ENCODE measurements at places on chromosomes 16 and 17. TPM values are rescaled to one million over a fixed set of nuclear protein-coding genes. Genes with fewer than 3 reads are reported as not detected.
A peak's percentile ranks its signal among the peaks of the same experiment; 100 is the strongest.

The KRT31 gene
- total RNA-seq = not detected

The MYH11 gene
- 1,297 TPM for total RNA-seq

The ABCC3 gene
- 478 TPM for total RNA-seq

DNA sequence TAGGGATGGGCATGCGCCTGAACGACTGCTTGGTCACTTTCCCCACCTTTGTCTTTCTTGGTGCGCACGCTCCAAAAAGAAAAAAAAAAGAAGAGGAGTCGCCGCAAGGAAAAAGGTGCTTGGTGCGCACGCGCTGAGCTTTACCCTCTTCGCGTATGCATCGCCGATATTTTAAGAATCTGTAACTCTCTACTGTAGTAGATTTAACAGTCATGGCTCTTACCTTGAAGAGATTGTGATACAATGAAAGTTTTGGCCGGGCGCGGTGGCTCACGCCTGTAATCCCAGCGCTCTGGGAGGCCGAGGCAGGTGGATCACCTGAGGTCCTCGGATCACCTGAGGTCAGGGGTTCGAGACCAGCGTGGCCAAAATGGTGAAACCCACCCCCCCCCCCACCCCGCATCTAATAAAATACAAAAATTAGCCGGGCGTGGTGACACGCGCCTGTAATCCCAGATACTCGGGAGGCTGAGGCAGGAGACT lies 609 bp upstream of the FXR2 start:
- peaks cover 24% of the 10 kb centered on the region for H3K4me1 ChIP-seq
- no peak for DNase-seq
- peaks cover 4% of the 10 kb centered on the region for H3K36me3 ChIP-seq
- H3K27me3 ChIP-seq = no peaks in the 10 kb centered on the region
- peak overlapping the region; percentile 93 for H3K27ac ChIP-seq

GRCh38 chr17:48429156-48429555 lies 858 bp downstream of the SKAP1 start:
- peak overlapping the region; percentile 34 for H3K4me3 ChIP-seq
- H3K36me3 ChIP-seq = no peaks in the 10 kb centered on the region
- H3K4me1 ChIP-seq = peaks cover 6% of the 10 kb centered on the region
- peak overlapping the region; percentile 18 for H3K27ac ChIP-seq
- DNase-seq = peak; percentile 25

- H3K36me3 ChIP-seq = no peaks in the 10 kb centered on the region
- no peak overlapping the region for H3K4me3 ChIP-seq
- no peak for DNase-seq
These were observed 18.6 kb upstream of the C17orf113 start for GRCh38 chr17:42068979-42069378.
